ENCODE measurements at places on chromosomes 12 and 14. TPM values are rescaled to one million over a fixed set of nuclear protein-coding genes. Genes with fewer than 3 reads are reported as not detected.

GRCh38 chr14:51185180-51185579, 54.9 kb upstream of the TMX1 start:
- H3K36me3 ChIP-seq: no peaks in the 10 kb centered on the region
- H3K4me3 ChIP-seq: no peak overlapping the region
- DNase-seq: no peak
- H3K4me1 ChIP-seq: no peaks in the 10 kb centered on the region

The FGF6 gene
- not detected for total RNA-seq

GRCh38 chr14:22489957-22490950, 98.8 kb downstream of the DAD1 start:
- no peak for DNase-seq
- no peaks in the 10 kb centered on the region for H3K36me3 ChIP-seq
- H3K4me3 ChIP-seq: no peak overlapping the region
- peak overlapping the region; percentile 73 for H3K27ac ChIP-seq

GRCh38 chr12:14048941-14049545, 67.6 kb upstream of the GRIN2B start:
- H3K27ac ChIP-seq: no peak overlapping the region
- no peaks in the 10 kb centered on the region for H3K36me3 ChIP-seq
- no peak for DNase-seq
- no peaks in the 10 kb centered on the region for H3K4me1 ChIP-seq
- no peaks in the 10 kb centered on the region for H3K27me3 ChIP-seq

The GCN1 gene
- 119 TPM for total RNA-seq

DNA sequence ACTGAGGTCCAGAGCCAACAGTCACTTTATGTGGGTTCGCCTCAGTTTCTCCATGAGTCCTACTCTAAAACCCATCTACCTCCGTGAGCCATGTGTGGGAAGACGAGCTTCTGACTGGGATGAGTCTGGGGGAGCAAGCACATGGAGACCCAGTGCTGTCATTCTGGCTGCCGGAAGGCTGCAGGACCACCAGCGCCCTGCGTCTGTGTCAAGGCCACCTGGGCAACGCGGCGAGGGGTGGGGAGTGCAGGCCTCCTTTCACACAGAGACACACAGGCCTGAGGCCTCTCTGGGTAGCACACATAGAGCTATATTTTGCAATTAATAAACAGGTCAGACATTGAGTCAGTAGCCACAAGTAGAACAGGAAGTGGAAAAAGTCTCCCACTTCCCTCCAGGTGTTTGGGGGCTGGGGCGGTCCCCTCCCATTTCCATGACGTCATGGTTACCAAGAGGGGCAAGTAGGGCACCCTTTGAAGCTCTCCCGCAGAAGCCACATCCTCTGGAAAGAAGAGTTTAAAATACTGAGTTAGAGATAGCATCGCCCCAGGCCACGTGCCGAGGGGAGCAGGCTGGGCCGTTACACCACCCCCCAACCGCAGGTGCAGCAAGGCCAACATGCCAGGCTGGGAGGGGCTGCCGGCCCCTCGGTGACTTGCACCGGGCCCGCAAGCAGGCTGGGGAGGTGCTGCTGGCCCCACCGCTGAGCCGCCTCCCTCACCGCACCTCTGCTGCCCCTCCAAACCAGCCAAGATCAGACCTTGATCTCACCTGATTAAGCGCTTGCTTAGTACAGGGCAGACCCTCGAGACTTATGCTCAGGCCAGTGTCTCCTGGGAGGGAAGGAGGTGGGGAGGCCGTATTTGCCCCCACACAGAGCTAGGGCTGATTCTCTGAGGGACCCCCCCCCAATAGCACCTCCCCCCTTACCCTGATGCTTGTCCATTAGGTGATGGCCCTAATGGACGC, 32.7 kb downstream of the DAD1 start:
- H3K27me3 ChIP-seq: no peaks in the 10 kb centered on the region
- no peaks in the 10 kb centered on the region for H3K36me3 ChIP-seq
- peaks cover 23% of the 10 kb centered on the region for H3K4me1 ChIP-seq
- DNase-seq: peak; percentile 84
- peak overlapping the region; percentile 35 for H3K27ac ChIP-seq

The AMHR2 gene
- total RNA-seq: not detected

- H3K36me3 ChIP-seq: no peaks in the 10 kb centered on the region
- H3K4me1 ChIP-seq: peaks cover 3% of the 10 kb centered on the region
- H3K27ac ChIP-seq: no peak overlapping the region
- H3K27me3 ChIP-seq: no peaks in the 10 kb centered on the region
- DNase-seq: peak; percentile 85
Measured at GRCh38 chr12:104108755-104109445, 29.1 kb downstream of the NFYB start.

GRCh38 chr12:107356937-107357295, 263.6 kb upstream of the CRY1 start:
- no peak overlapping the region for H3K27ac ChIP-seq
- no peak overlapping the region for H3K4me3 ChIP-seq
- no peaks in the 10 kb centered on the region for H3K36me3 ChIP-seq
- DNase-seq: no peak
- H3K4me1 ChIP-seq: no peaks in the 10 kb centered on the region

GRCh38 chr14:74552623-74553022, 59.1 kb downstream of the ISCA2 start:
- no peak overlapping the region for H3K4me3 ChIP-seq
- H3K36me3 ChIP-seq: no peaks in the 10 kb centered on the region
- H3K27ac ChIP-seq: peak overlapping the region; percentile 3
- no peaks in the 10 kb centered on the region for H3K27me3 ChIP-seq

The P2RX2 gene
- not detected for total RNA-seq

- peak overlapping the region; percentile 72 for H3K27ac ChIP-seq
- H3K36me3 ChIP-seq: no peaks in the 10 kb centered on the region
- H3K27me3 ChIP-seq: no peaks in the 10 kb centered on the region
- DNase-seq: no peak
- no peak overlapping the region for H3K4me3 ChIP-seq
Measured at GRCh38 chr14:93073910-93074769, 41.6 kb downstream of the ITPK1 start.

- peaks cover 3% of the 10 kb centered on the region for H3K4me1 ChIP-seq
- no peak for DNase-seq
- H3K27ac ChIP-seq: no peak overlapping the region
- H3K36me3 ChIP-seq: no peaks in the 10 kb centered on the region
Measured at GRCh38 chr12:27338473-27338872, 5.8 kb downstream of the BMAL2 start.

DNA sequence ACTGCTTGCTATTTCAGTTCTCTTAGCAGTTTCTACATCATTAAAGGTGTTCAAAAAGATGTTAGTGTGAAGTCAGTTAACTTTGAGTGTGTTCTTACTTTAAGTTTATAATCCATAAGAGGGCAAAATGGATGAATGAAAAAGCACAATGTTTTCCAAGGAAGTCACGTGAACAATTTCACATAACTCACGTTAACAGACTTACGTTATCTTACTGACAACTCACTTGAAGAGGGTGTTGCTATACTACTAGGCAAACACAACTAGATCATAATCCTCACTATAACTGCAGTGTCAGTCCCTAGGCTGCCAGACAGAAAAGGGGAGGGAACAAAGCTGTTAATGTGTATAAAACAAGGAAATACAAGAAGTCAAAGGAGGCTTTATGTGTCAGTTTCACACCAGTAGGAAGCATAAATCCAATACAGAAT, 6.4 kb downstream of the SLC2A13 start:
- no peak for DNase-seq
- no peaks in the 10 kb centered on the region for H3K36me3 ChIP-seq
- no peak overlapping the region for H3K27ac ChIP-seq
- no peak overlapping the region for H3K4me3 ChIP-seq
- no peaks in the 10 kb centered on the region for H3K27me3 ChIP-seq

The RASSF9 gene
- total RNA-seq: 1.9 TPM

The PLA2G1B gene
- total RNA-seq: not detected

DNA sequence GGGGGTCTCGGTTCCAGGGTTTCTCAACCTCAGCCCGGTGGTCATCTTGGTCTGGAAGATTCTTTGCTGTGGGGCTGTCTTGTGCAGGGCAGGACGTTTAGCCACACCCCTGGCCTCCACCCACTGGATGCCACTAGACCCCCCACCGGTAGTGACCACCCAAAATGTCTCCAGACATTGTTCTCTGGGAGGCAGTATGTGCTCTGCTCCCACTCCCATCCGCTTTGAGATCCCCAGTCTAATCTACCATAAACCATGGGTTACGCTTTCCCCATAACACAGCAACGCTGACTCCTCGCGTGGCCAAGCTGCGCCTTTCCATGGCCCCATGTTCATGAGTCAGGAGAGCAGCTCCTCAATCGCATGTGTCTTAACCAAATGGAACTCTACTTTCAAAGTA, 155.8 kb downstream of the RIMBP2 start:
- H3K27me3 ChIP-seq: no peaks in the 10 kb centered on the region
- no peaks in the 10 kb centered on the region for H3K4me1 ChIP-seq
- no peak overlapping the region for H3K4me3 ChIP-seq
- no peaks in the 10 kb centered on the region for H3K36me3 ChIP-seq

DNA sequence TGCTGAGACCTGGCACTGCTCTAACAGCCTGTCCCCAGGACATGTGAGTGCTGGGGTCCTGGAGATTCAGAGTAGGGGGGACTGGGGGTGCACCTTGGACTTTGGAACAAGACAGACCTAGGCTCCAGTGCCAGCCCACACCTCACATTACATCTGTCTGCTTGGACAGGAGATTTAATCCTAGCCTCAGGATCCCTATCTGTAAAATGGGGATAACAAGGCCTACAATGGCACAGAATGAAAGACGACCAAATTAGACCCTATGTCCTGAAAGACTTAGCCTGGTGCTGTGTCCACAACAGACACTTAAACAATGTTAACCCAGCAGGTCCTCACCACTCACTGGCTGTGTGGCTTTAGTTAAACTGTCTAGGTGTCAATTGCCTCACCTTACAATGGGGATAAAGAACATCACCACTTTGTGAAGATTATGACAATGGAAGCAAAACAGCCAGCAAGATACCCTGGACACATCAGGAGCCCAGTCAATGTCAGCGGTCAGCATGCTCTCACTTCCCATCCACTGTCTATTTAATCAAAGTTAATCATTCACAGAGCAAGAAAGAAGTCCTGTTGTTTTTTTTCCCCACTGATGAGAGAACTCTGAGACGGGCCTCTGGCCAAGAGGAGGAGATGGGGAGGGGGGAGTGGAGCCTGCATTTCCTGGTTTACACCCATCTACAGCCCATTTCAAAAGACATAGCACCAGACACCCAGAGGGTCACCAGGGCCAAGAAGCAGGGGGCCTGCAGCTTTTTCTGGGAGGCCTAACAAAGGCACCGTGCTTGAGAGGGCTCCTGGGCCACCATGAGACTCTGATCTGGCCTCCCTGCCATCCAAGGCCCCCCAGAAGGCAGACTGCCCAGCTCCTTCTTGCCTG, 40.6 kb downstream of the ACTN1 start:
- no peaks in the 10 kb centered on the region for H3K36me3 ChIP-seq
- no peak overlapping the region for H3K4me3 ChIP-seq
- H3K27ac ChIP-seq: peak overlapping the region; percentile 72

The TAC3 gene
- total RNA-seq: not detected

DNA sequence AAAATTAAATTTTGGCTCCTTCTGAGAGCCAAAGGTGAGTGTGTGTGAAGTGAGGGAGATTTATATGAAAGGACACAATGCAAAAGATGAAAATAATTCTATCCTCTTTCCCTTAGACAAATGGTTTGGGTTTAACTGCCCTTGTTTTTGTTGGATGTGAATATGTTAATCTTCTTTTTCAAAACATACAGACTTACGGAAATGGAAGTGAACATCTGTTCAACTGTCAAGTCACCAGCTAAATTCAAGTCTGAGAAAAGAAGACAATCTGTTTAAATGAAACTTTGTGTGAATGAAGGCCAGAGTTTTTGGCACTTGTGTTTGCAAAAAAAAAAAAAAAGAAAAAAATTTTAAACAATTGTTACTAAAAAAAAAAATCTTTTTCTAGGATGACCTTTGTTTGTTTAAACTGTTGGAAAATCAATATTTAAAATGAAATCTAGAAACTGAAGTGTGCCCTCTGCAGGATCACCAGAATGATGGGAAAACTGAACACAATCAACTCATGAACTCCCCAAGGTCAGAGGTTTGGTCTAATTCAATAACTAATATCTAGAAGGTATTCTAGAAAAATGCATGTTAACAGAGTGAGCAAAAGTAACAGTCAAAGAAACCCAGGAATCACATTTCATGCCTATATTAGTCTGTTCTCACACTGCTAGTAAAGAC, 448.8 kb downstream of the FLRT2 start:
- H3K4me3 ChIP-seq: no peak overlapping the region
- H3K27me3 ChIP-seq: no peaks in the 10 kb centered on the region
- H3K27ac ChIP-seq: no peak overlapping the region
- no peaks in the 10 kb centered on the region for H3K36me3 ChIP-seq
- DNase-seq: no peak
- no peaks in the 10 kb centered on the region for H3K4me1 ChIP-seq

- H3K4me1 ChIP-seq: no peaks in the 10 kb centered on the region
- no peaks in the 10 kb centered on the region for H3K27me3 ChIP-seq
- H3K36me3 ChIP-seq: no peaks in the 10 kb centered on the region
- DNase-seq: no peak
- H3K27ac ChIP-seq: no peak overlapping the region
Measured at GRCh38 chr12:70826156-70826555, 94.4 kb downstream of the PTPRR start.

- no peak overlapping the region for H3K4me3 ChIP-seq
- no peaks in the 10 kb centered on the region for H3K27me3 ChIP-seq
- H3K27ac ChIP-seq: no peak overlapping the region
- no peaks in the 10 kb centered on the region for H3K36me3 ChIP-seq
Measured at GRCh38 chr12:70733385-70733784, 96.2 kb upstream of the PTPRB start.

DNA sequence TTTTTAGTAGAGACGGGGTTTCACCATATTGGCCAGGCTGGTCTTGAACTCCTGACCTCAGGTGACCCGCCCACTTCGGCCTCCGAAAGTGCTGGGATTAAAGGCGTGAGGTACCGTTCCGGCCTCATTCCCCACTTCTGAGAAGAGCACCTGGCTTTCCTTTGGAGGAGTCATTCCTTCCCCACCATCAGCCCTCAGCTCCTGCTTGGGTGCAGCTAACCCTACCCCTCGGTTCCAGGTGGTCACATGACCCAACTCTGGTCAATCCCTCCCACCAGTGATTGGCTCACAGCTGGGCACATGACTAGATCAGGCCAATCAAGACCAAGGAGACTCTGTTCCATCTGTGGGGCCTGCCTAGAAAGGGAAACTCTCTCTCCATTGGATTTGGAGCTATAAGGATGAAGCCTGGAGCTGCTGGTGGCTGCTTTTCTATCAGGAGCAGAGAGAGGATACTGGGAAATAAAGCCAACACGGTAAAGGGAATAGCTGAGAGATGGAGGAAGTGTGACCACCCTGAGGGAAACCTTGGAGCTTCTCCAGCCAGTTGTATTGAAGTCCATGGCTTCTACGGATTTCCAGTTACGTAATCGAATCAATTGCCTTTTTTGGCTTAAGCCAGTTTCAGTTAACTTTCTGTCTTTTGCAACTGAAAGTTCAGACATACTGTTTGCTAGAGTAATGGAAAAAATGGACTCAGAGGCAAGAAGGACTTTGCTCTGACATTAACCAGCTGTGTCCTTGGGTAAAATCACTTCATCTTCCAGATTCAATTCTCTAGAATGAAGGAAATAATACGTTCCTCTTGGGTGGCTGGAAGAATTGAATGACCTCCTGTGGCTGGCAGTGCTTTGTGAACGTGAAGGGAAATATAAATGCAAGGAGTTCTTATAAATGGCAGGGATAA, 19.7 kb upstream of the IFT81 start:
- peaks cover 32% of the 10 kb centered on the region for H3K4me1 ChIP-seq
- no peak overlapping the region for H3K27ac ChIP-seq
- H3K4me3 ChIP-seq: no peak overlapping the region
